ENCODE measurements at places on chromosomes 4 and X. TPM values are rescaled to one million over a fixed set of nuclear protein-coding genes. Genes with fewer than 3 reads are reported as not detected.

PAGE1 gene
- not detected for polyA plus RNA-seq

IL2 gene
- not detected for polyA plus RNA-seq

SLC25A6 gene
- 412 TPM for polyA plus RNA-seq

DIAPH2 gene
- polyA plus RNA-seq = 0.88 TPM

ATP5ME gene
- 717 TPM for polyA plus RNA-seq

All from brain (organoid and tissue), 16 donors.